ENCODE measurements at places on chromosomes 6 and 20. TPM values are rescaled to one million over a fixed set of nuclear protein-coding genes. Genes with fewer than 3 reads are reported as not detected.

- DNase-seq = no peak
- H3K4me1 ChIP-seq = no peaks in the 10 kb centered on the region
- no peak overlapping the region for H3K27ac ChIP-seq
- H3K4me3 ChIP-seq = no peak overlapping the region
Observed at GRCh38 chr20:58065508-58066361, 162.7 kb downstream of the ANKRD60 start.

- H3K27ac ChIP-seq = peak overlapping the region; percentile 75
- peaks cover 61% of the 10 kb centered on the region for H3K4me1 ChIP-seq
- H3K36me3 ChIP-seq = peaks cover 32% of the 10 kb centered on the region
- DNase-seq = no peak
- H3K4me3 ChIP-seq = no peak overlapping the region
Observed at GRCh38 chr6:108565893-108566292, 5.2 kb downstream of the FOXO3 start.

DNA sequence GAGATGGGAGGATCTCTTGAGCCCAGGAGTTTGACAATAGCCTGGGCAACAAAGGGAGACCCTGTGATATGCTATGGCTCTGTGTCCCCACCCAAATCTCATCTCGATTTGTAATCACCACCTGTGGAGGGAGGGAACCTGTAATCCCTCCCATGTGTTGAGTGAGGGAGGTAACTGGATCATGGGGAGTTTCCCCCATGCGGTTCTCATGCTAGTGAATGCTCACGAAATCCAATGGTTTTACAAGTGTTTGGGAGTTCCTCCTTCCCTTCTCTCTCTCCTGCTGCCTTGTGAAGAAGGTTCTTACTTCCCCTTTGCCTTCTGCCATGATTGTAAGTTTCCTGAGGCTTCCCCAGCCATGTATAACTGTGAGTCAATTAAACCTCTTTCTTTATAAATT lies 3.4 kb downstream of the NUDT3 start:
- no peak for DNase-seq
- no peak overlapping the region for H3K27ac ChIP-seq

The HCK gene
- total RNA-seq = not detected

The E2F1 gene
- total RNA-seq = 72.0 TPM

GRCh38 chr6:42158631-42159030 lies 14.5 kb upstream of the GUCA1A start:
- H3K27ac ChIP-seq = no peak overlapping the region
- H3K36me3 ChIP-seq = no peaks in the 10 kb centered on the region
- H3K27me3 ChIP-seq = peaks cover 1% of the 10 kb centered on the region
- DNase-seq = no peak
- no peak overlapping the region for H3K4me3 ChIP-seq

The ECT2L gene
- not detected for total RNA-seq

The ILRUN gene
- total RNA-seq = 51.8 TPM

DNA sequence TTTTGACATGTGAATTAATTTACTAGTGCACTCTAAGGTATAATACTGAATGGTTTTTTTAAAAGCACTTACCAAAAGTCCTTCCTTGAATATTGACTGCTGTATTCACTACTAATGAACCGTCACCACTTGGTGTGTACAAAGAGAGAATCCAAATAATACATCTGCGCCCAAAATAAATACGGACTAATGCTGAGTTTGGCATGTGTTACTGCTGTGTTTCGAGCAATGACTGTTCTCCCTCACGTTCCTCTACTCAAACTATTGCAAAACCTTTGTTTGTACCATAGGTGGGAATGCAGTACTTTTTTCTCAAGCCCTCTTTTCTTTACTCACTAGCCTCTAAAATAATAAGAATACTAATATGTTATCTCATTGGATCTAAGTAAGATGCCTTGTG lies 305.5 kb downstream of the QKI start:
- no peaks in the 10 kb centered on the region for H3K36me3 ChIP-seq
- no peaks in the 10 kb centered on the region for H3K27me3 ChIP-seq
- H3K4me3 ChIP-seq = no peak overlapping the region
- no peaks in the 10 kb centered on the region for H3K4me1 ChIP-seq

GRCh38 chr6:134245041-134245440 lies 72.9 kb downstream of the SGK1 start:
- peak overlapping the region; percentile 97 for H3K27ac ChIP-seq
- H3K27me3 ChIP-seq = no peaks in the 10 kb centered on the region
- no peak for DNase-seq
- no peak overlapping the region for H3K4me3 ChIP-seq
- peaks cover 9% of the 10 kb centered on the region for H3K36me3 ChIP-seq

GRCh38 chr6:25179051-25179778 lies 100.0 kb upstream of the CARMIL1 start:
- peaks cover 27% of the 10 kb centered on the region for H3K4me1 ChIP-seq
- H3K36me3 ChIP-seq = no peaks in the 10 kb centered on the region
- H3K27me3 ChIP-seq = peaks cover 4% of the 10 kb centered on the region
- H3K27ac ChIP-seq = peak overlapping the region; percentile 36

DNA sequence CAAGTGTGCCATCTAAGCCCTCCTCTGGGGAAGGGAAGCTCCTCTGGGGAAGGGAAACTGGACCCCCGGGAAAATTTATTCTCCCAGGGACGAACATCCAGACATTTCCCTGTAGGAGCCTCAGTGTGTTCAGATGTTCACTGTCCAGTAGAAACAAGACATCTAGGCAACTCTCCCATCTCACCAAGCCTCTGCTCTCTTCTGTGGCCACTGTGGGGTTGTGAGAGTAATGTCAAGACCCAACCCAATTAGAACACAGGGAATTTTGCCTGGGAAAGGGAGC lies 3.6 kb upstream of the PTGIS start:
- H3K4me3 ChIP-seq = no peak overlapping the region
- no peaks in the 10 kb centered on the region for H3K36me3 ChIP-seq
- peaks cover 37% of the 10 kb centered on the region for H3K27me3 ChIP-seq
- H3K4me1 ChIP-seq = peaks cover 21% of the 10 kb centered on the region

DNA sequence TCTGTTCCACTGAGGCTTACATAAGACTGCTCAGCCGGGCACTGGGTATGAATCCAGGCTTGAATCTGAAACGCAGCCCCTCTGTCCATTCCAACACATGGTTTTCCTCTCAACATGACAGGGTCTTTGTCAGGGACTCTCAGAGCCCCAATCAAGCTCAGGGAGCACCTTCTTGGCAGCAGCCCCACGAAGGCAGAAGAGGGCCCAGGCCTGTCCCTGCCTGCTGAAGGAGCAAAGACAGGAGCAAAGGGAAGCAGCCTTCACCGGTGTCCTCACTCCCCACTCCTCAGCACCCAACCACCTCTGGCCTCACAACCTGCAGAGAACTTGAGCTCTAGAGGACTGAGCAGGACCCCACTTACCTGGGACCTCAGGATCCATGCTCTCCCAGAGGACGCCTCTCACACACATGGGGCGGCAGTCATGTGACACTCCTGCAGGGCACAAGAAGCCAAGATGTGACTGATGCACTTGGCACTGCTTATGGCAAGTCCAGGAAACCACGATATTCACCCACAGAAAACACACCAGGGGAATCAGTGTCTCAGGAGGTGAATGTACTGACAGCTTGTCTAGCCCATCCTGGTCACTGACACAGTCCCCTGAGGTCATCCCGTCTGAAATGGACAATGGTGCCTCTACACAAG lies 4.3 kb downstream of the SNHG17 start:
- H3K36me3 ChIP-seq = peaks cover 88% of the 10 kb centered on the region
- no peak for DNase-seq
- H3K27ac ChIP-seq = peak overlapping the region; percentile 98

DNA sequence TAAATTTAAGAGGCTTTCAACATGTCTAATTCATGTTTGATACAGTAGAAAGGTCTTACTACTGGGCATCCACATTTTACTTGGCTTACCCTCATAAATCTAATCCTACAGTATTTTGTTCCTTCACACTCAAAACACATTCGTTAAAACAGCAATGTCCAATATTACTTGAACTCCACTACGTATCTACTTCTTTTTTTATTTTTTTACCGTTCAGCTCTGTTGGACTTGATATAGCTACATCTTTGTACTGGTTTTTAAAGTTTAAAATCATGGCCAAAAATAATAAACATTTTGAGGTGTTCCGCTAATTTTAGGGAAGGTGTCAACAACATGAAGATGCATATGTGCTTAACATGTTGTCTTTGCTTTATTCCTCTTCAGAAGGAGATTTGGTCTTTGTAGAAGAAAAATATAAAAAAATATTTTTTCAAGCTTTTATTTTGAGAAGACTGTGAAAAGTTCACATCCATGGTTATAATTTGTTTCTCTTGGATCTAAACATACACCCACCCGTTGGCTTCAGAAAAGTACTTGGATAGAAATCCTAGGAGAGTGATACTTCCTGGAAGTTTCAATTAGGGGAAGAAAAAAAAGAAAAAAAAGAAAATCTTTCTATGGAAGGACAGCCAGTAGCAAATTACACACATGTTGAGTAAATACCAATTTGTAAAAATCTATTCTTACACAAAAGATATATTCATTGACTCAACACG lies 71.5 kb downstream of the EPB41L2 start:
- H3K4me3 ChIP-seq = no peak overlapping the region
- no peak for DNase-seq
- H3K36me3 ChIP-seq = no peaks in the 10 kb centered on the region
- H3K4me1 ChIP-seq = no peaks in the 10 kb centered on the region
- no peaks in the 10 kb centered on the region for H3K27me3 ChIP-seq

DNA sequence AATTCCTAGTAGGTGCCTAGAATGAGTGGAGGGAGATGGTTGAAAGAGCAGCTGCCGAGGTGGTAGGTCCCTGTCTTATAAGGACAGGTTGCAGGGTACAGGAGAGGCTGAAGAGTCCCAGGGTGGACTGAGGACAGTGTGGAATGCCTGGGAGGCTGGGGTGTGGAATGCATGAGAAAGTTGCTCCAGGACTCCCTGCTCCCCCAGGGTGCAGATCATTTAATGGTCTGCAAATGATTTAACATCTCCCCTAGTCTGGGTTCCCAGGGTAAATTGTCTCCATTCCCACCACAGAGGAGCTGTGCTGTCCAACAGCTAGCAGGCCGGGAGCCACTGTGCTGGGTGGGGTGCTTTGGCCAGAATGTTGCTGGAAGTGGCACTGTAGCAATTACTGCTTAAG lies 76.0 kb downstream of the CD83 start:
- H3K27me3 ChIP-seq = peaks cover 2% of the 10 kb centered on the region
- H3K27ac ChIP-seq = no peak overlapping the region
- no peaks in the 10 kb centered on the region for H3K4me1 ChIP-seq
- no peak overlapping the region for H3K4me3 ChIP-seq
- no peaks in the 10 kb centered on the region for H3K36me3 ChIP-seq

The PRR18 gene
- total RNA-seq = 0.27 TPM

DNA sequence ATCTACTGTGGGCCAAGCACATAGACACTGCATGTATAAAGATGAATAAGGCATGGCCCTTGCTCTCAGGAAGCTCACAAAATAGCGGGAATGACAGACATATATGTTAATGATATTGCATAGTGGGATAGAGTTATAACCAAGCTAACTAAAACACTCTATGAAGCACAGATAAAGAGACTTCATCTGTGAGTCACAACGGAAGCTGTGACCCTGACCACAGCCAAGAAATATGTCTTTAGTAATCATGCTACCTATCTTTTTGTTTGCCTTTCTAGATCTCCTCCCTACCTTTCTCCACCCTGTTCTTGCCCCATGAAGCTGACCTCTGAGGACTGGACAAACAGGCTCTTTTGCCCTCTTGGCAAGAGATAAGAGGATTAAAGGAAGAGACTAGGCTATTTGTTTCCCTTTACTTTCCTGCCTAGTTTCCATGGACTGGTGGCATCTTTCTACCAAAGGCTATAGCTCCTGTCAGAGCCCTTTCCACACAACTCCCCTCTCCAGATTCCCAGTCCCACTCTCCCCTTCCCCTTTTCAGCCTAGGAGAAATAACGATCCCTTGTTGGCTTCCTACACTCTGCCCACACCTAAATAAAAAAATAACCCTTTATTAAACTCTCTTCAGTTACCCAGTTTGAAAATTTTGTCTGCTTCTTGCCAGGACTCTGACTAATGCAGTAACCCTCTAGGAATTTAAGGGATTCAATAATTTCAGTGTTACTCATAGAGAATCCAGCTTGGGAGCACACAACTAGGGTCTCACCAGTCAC lies 504.9 kb upstream of the MARCKS start:
- H3K4me3 ChIP-seq = no peak overlapping the region
- no peak for DNase-seq
- H3K27ac ChIP-seq = no peak overlapping the region
- H3K27me3 ChIP-seq = peaks cover 4% of the 10 kb centered on the region

DNA sequence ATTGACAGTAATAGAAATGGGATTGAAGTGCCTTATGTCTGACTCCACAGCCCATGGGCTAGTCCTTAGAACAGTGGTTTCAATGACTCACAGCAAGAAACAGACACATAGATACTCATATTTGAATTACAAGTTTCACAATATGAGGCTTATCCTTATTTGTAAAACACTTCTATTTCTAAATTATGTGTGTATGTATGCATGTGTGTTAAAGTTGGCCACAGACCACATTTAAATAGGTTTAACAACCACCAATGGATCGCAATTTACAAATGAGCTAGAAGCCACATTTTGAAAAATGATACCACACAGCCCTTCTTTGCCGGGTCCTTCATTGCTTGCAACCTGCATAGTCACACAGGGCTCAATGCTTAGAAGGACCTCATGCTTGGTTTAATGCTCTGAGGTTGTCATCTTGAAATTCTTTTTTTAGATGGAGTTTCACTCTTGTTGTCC lies 157.8 kb upstream of the PREP start:
- H3K4me3 ChIP-seq = no peak overlapping the region
- peak; percentile 21 for DNase-seq
- H3K27ac ChIP-seq = peak overlapping the region; percentile 55
- H3K36me3 ChIP-seq = no peaks in the 10 kb centered on the region
- no peaks in the 10 kb centered on the region for H3K4me1 ChIP-seq
- H3K27me3 ChIP-seq = peaks cover 7% of the 10 kb centered on the region

The IP6K3 gene
- not detected for total RNA-seq

DNA sequence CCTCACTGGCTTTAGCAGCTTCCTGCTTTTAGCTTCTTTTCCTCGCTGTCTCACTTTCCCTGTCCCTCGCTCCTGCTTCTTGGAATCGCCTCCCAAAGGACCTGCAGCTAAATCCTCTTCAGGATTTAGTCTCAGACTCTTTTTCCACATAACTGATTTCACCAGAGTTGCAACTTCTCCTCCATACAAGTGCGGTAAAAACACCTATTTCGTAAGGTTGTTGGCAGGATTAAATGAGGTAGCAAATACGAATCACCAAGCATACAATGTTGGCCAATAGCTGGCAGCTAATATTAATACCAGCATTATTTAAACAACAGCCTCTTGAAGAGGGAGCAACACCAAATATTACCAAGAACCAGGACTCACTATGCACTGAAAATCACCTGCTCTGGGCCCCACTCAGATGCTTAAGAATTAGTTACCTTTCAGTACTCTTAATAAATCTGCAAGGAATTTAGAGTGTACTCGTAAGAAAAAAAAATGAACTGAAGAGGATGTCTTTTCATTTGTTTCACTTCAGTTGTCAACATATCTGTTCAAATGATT lies 123.0 kb downstream of the DTNBP1 start:
- H3K27ac ChIP-seq = no peak overlapping the region
- no peak for DNase-seq
- no peak overlapping the region for H3K4me3 ChIP-seq
- no peaks in the 10 kb centered on the region for H3K27me3 ChIP-seq
- peaks cover 11% of the 10 kb centered on the region for H3K36me3 ChIP-seq

- no peaks in the 10 kb centered on the region for H3K4me1 ChIP-seq
- peak; percentile 19 for DNase-seq
- no peak overlapping the region for H3K27ac ChIP-seq
- no peaks in the 10 kb centered on the region for H3K36me3 ChIP-seq
- H3K27me3 ChIP-seq = peaks cover 22% of the 10 kb centered on the region
- no peak overlapping the region for H3K4me3 ChIP-seq
Observed at GRCh38 chr6:34115403-34115795, 30.5 kb downstream of the GRM4 start.

The MEP1A gene
- total RNA-seq = not detected

The CST7 gene
- total RNA-seq = 48.5 TPM

All from activated CD8-positive, alpha-beta T cell treated with anti-CD3 and anti-CD28 coated beads for 36 hours (primary cell).